ENCODE measurements at places on chromosomes 3 and 15.
A peak's percentile ranks its signal among the peaks of the same experiment; 100 is the strongest.

DNA sequence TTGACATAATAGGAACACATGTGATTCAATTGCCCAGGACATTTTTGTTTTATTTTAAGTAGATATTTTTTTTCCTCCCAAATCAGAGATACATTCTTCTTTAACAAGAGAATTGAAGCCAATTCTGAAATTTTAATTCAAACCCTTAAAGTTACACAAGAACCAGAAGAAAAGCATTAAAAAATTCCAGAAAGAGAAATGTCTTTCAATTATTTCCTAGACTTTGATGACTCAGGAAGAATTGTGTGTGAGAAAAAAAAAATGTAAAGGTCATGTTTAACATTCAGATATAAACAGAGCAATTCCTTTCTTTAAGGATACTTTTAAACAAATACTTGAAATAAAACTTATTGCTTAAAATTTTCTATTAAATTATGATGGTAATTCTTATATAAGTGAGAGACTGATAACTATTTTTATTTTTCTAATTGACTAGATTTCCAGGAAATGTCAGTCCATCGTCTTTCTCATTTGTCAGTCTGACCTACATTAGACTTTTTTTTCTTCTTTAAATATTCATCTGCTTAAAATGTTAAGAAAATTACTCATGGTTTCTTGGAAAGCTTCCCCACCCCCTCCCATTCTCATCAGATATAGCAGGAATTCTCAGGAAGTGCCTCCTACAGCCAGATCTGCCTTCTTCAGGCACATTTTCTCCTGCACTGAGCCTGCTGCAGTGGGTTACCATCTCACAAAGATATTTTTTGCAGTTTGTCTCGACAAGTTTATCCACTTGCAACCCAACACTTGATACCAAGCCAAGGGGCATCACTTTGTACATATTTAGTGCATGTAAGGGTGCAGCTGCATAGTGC lies 261.8 kb upstream of the CBLB start:
- no peak for DNase-seq

- DNase-seq = no peak
Measured at GRCh38 chr3:157515398-157515797, 12.2 kb upstream of the VEPH1 start.

- DNase-seq = no peak
Measured at GRCh38 chr3:61960976-61961375, 399.6 kb downstream of the PTPRG start.

- no peak for DNase-seq
Measured at GRCh38 chr3:88573472-88573871, 423.7 kb downstream of the C3orf38 start.

DNA sequence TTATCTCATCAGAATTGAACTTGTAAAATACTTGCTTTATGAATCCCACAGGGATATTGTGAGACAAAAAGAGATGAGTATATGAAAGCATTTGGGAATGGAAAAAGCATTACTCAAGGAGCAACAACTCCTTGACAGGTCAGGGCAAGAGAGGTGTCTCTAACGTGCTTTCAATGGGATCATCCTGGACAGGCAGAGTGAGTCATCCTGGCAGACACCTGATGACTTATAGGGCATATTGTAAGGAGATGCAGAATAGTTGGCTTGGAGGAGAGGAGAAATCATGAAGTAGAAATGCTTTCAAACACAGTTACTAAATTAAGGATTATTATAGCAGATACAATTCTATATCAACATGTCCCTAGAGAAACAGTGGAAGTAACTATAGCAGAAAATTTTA lies 71.9 kb upstream of the THSD4 start:
- DNase-seq = no peak

GRCh38 chr15:68326711-68327354 lies 49.3 kb downstream of the FEM1B start:
- DNase-seq = no peak

DNA sequence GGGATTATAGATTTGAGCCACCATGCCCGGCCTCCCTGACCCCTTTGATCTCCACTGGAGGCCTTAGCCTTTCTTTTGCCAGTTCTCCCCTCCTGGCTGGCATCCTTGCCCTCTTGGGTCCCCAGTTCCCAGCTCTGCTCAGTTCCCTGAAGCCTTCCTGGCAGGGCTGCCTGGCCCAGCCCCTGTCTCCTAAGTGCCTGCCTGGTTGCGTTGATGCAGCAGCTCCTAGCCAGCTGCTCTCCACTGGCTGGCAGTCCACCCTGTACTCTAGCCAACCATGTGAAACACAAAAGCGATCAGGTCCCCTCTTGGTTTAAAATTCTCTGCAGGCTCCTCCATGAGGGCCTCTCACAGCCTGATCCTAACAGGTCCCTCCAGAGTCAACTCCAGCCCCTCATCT lies 184.7 kb downstream of the RAB11A start:
- DNase-seq = no peak

DNA sequence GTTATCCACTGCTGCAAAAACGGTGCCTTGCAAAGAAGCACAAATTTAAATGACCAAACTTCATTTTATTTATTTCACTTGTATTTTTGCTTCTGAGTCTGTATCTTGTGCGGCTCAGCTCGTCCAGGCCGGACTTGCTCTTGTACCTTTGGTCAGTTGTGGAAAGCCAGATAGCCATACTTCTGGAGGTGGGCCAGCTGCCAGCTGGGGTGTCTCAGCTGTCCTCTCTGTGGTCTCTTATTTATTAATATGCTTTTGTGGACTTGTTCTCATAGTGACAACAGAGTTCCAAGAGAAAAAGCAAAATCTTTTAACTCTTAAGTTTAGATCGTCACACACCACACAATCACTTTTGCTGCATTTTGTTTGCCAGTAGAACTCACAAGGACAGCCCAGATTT lies 87.7 kb downstream of the IL1RAP start:
- DNase-seq = no peak

GRCh38 chr3:192090586-192090985 lies 629.6 kb downstream of the PYDC2 start:
- DNase-seq = no peak

DNA sequence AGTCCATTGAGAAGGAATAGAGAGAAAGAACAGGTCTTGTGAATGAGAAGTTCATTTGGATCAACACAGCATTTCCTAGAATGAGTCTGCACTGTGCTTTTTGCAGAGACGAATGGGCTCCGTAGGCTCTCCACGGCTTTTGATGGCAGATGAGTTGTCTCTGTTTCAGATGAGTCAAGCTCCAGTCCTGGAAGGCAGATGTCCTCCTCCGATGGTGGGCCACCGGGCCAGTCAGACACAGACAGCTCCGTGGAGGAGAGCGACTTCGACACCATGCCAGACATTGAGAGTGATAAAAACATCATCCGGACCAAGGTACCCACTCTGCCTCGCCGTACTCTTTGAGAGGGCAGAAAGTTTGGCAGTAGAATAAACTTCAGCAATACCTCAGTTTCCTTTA lies 70.5 kb downstream of the SIDT1 start:
- no peak for DNase-seq

- no peak for DNase-seq
Measured at GRCh38 chr3:134061401-134061800, 31.7 kb upstream of the SLCO2A1 start.

- peak; percentile 36 for DNase-seq
Measured at GRCh38 chr15:34154725-34155204, 52.9 kb downstream of the PGBD4 start.

- no peak for DNase-seq
Measured at GRCh38 chr3:142981108-142981507, 17.6 kb upstream of the PAQR9 start.

- DNase-seq = no peak
Measured at GRCh38 chr15:96462768-96463750, 132.6 kb downstream of the NR2F2 start.

GRCh38 chr15:91956026-91956723 lies 102.7 kb downstream of the SLCO3A1 start:
- no peak for DNase-seq

DNA sequence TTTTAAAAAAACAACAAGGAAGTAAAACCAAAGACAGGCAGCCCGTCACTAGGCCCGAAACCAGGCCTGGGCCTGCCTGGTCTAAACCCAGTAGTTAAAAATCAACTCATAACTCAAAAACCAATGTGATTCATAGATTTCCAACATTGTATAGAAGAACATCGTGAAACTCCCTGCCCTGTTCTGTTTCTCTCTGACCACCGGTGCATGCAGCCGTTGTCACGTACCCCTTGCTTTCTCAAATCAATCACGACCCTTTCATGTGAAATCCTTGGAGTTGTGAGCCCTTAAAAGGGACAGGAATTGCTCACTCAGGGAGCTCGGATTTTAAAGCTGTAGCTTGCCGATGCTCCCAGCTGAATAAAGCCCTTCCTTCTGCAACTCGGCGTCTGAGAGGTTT lies 89.5 kb downstream of the DCLK3 start:
- DNase-seq = no peak

DNA sequence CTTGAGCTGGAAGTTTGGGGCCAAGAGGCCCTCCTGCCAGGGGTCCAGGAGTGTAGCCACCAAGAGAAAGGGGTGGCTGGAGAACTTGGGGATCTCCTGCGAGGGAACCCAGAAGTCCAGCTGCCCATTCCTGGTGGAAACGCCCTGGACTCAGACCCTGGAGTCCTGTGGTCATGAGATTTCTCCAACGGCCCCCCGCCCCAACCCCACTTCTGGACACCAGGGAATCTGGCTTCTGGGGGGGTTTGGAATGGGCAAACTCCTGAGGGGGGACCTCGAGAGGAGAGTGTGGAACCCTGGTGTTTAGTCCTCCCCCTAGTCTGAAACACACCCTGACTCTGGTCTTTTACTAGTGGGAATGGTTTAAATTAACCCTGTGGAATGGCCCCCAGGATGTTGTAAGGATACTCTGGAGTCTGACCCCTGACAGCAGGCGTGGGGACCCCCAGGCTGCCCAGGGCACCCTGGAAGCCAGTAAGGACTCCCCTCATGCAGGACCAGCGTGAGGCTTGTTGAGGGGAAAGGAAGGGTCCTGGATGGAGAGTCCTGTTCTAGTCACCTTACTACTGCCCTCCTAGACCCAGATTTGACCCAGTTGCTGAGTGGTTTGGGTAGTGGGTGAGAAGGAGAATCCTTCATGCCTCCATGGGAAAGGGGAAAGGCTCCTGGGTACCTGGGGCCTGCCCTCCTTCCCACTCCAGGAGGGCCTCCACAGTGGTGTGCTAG lies 540 bp downstream of the KLHDC8B start:
- no peak for DNase-seq

- DNase-seq = no peak
Measured at GRCh38 chr15:90036343-90036742, 35.2 kb downstream of the ZNF710 start.

GRCh38 chr3:65314269-65314668 lies 626.5 kb upstream of the ADAMTS9 start:
- DNase-seq = no peak

DNA sequence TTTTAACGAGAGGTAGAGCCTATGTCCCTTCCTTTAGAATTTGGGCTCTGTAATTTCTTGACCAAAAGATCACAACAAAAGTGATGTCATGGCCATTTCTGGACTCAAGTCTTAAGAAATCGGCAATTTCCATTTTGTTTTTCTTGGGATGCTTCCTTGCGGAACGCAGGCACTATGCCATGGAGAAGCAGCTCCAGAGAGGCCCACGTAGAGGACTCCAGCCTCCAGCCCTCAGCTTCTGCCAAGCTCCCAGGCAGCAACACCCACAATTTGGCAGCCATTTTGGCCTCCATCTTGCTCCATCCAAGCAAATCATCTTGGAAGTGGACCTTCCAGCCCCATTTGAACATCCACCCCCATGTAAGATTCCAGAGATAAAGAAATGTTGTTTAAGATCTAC lies 6.0 kb upstream of the GPD1L start:
- no peak for DNase-seq

DNA sequence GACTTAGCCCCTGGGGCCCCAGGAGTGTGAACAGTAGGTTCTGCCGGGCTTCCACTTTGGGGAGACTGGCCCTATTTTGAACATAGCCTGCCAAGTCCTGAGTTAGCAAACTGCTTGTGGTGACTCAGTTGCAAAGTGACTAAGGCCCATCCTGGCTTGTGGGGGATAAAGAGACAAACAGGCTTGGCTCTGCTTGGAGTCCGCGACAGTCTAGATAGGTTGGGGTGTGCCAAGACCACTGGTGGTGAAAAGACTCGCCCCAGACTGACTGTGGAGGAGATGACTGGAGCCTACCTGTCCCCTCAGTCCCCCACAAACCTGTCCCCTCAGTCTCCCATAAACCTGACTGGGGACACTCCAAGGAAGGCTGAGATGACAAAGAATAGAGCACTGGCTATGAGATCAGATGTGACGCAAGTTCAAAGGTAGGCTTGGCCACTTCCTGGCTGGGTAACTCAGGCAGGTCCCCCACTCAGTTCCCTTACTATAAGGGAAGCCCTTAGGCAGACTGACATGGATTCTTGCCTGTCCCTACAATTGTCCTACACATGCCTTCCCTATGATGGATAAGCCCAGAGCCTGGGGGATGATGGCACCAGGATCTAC lies 4.3 kb downstream of the DNASE1L3 start:
- DNase-seq = peak; percentile 36

GRCh38 chr15:72238586-72238985 lies 7.6 kb upstream of the PKM start:
- DNase-seq = no peak

DNA sequence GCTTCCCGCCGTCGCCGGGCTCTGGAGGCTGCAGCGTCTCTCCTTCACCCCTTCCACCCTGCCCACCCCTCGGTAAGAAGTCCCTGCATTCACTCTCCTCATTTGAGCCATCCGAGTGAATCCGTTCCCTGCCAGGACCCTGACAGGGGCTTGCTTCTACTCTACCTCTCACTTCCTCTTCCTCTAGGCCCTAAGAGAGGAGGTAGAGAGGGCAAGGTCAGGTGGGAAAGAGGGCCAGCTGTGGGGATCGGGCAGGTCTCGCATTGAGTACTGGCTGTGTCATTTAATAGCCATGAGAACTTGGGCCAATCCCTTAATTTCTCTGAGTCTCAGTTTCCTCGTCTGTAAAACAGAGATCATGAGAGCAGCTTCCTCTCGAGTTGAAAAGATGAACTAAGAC lies 283.6 kb downstream of the UACA start:
- no peak for DNase-seq

- no peak for DNase-seq
Measured at GRCh38 chr15:67777773-67778172, 47.5 kb upstream of the SKOR1 start.

DNA sequence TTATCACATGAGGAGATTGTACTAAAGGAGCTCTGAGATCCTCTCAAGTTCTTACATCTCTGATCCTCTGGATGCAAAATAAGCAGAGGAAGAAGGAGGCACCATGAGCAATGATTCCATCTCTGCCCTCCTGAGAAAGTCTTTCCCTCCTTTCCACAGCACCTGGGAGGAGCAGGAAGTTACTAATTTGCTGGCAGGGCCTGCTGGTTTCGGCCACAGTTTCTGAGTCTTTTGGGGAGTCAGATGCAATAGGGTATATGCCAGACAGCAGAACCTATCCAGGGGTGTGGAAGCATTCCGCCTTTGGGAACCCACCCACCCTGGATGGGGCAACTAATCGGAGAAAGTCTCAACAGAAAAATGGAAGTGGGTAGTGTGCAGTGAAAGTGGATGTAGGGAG lies 38.5 kb upstream of the SPTSSB start:
- no peak for DNase-seq

DNA sequence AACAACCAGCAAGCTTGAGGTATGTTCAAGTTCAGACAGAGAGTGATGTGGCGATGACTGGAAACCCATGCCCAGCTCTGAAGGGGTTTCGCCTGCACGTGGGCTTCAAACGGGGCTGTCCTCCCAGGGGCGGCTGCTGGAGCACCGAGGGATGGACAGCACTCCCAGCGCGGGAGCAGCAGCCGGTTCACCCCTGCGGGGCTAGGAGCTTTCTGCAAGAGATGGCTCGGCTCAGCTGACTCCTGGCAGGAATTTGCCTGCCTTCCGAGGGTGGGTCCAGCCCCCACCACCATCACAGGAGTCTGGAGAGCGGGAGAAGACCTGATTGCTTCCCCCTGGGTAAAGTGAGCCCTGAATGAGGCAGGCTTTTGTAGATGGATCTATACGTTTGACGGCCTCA lies 66.9 kb downstream of the ASB7 start:
- DNase-seq = no peak
